Body of pancreas (tissue), 4 donors: ENCODE measurements at places on chromosomes 7 and 10. TPM values are rescaled to one million over a fixed set of nuclear protein-coding genes. Genes with fewer than 3 reads are reported as not detected.

TACR2 gene
- total RNA-seq = not detected

GATA3 gene
- total RNA-seq = 0.66 TPM

- H3K4me3 ChIP-seq = peak within 1 kb of the TSS; percentile 71
- H3K27ac ChIP-seq = peak within 1 kb of the TSS; percentile 96
- peak; percentile 97 for DNase-seq
- H3K4me1 ChIP-seq = peaks cover 31% of the 10 kb centered on the region
- no peaks in the 10 kb centered on the region for H3K27me3 ChIP-seq
- H3K36me3 ChIP-seq = no peaks in the 10 kb centered on the region
These were observed at the start of gene SHTN1 for GRCh38 chr10:117005026-117005526. SHTN1 (minus strand) TSS chr10:117005187; CDS start chr10:117005079, 108 bp downstream.

SPDYE6 gene
- total RNA-seq = not detected

OGDHL gene
- total RNA-seq = 2.6 TPM

- no peaks in the 10 kb centered on the region for H3K36me3 ChIP-seq
- no peak overlapping the region for H3K4me3 ChIP-seq
- no peak for DNase-seq
- H3K27ac ChIP-seq = no peak overlapping the region
- no peaks in the 10 kb centered on the region for H3K27me3 ChIP-seq
These were observed 59.5 kb upstream of the CUX1 start for GRCh38 chr7:101757879-101758278.

GRCh38 chr10:46287846-46288477 lies 1.2 kb downstream of the ANTXRL start:
- peaks cover 20% of the 10 kb centered on the region for H3K4me1 ChIP-seq
- DNase-seq = no peak
- H3K4me3 ChIP-seq = no peak overlapping the region
- H3K27ac ChIP-seq = no peak overlapping the region

ANKRD30A gene
- total RNA-seq = not detected

AKR1C4 gene
- total RNA-seq = not detected

CPA1 gene
- 42,834 TPM for total RNA-seq

DNA sequence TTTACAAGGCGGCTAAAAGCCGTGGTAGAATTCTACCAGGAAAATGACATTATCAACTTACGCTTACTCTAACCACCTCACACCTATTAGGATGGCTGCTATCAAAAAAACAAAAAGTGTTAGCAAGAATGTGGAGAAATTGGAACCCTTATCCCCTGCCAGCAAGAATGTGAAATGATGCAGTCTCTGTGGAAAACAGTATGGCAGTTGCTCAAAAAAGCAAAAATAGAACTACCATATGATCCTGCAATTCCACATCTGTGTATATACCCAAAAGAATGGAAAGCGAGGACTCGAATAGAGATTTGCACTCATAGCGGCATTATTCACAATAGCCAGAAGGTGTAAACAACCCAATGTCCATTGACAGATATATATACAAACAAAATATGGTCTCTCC lies 61.3 kb downstream of the KIF5B start:
- no peaks in the 10 kb centered on the region for H3K4me1 ChIP-seq
- DNase-seq = no peak
- no peak overlapping the region for H3K4me3 ChIP-seq

DNA sequence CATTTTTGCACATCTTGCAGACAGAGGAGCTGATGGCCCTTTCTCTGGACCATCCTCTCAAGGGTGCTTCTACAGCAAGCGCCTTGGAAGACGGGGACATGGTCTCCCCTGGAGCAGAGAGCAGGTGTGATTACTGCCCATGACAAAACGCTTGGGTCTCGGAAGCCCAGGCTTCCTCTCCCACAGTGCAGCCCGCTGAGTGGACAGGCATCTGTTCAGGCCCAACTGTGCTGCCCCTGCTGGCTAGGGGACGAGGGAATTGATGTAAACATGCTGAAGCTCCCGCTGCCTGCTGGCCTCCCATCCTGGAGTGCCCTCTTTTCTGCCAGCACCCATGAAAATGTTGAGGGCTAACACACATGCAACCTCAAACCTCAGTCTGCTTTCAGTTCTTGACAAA lies 14.3 kb downstream of the IL15RA start:
- H3K4me1 ChIP-seq = peaks cover 22% of the 10 kb centered on the region
- no peak overlapping the region for H3K27ac ChIP-seq
- H3K36me3 ChIP-seq = no peaks in the 10 kb centered on the region
- no peak for DNase-seq

MRLN gene
- not detected for total RNA-seq

TMEM26 gene
- not detected for total RNA-seq

GRCh38 chr7:90007001-90007654 lies 147.1 kb upstream of the STEAP1 start:
- H3K4me1 ChIP-seq = no peaks in the 10 kb centered on the region
- no peak overlapping the region for H3K27ac ChIP-seq
- no peaks in the 10 kb centered on the region for H3K27me3 ChIP-seq
- DNase-seq = no peak
- H3K36me3 ChIP-seq = no peaks in the 10 kb centered on the region

HOXA9 gene
- not detected for total RNA-seq

DNA sequence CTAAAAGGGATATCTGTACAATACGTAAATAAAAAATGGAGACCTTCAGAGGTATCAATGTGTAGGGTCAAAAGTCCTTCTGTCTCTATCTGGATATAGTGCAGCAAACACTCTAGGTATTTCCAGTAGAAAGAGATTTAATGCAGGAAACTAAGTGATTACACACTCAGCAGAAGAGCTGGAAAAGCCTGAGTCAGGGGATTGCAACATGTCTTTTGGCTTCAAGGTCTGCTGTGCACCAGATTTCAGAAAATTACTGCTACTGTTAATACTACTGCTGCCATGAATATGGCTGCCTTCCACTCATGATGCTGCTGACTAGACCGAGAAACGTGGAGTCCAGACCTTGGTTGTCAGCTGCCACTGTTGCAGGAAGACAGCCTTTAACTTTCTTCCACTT lies 94.9 kb upstream of the DLX6 start:
- no peak overlapping the region for H3K4me3 ChIP-seq
- no peaks in the 10 kb centered on the region for H3K4me1 ChIP-seq
- no peak for DNase-seq
- no peak overlapping the region for H3K27ac ChIP-seq

- no peaks in the 10 kb centered on the region for H3K36me3 ChIP-seq
- no peaks in the 10 kb centered on the region for H3K27me3 ChIP-seq
- DNase-seq = no peak
- H3K4me3 ChIP-seq = no peak overlapping the region
- H3K27ac ChIP-seq = peak overlapping the region; percentile 89
- peaks cover 5% of the 10 kb centered on the region for H3K4me1 ChIP-seq
These were observed 84.1 kb downstream of the SNX10 start for GRCh38 chr7:26375726-26376174.

DNA sequence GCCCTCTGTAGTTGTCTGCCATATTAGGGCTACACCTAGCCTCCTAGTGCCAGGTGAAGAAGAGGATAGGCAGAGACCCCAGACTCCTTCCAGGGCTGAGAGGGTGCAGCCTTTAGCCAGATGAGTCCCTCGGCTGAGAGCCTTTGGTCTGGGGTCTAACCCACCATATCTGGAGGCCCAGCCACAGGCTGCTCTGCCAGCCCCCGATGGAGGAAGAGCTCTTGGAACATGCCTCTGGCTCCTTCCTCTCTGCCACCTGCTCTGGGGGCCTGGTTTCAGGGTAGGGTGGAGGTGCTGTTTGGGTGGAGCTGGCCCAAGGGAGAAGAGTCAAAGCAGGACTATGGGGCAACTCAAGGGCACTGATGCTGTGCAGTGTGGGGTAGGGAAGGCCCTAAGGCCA lies 1.4 kb downstream of the LRRC18 start:
- H3K27ac ChIP-seq = no peak overlapping the region
- no peaks in the 10 kb centered on the region for H3K36me3 ChIP-seq
- no peak overlapping the region for H3K4me3 ChIP-seq
- no peaks in the 10 kb centered on the region for H3K27me3 ChIP-seq
- no peak for DNase-seq

KIF11 gene
- 0.26 TPM for total RNA-seq

GRCh38 chr7:33286501-33286900 lies 157.1 kb downstream of the BBS9 start:
- DNase-seq = no peak
- no peak overlapping the region for H3K4me3 ChIP-seq
- no peaks in the 10 kb centered on the region for H3K4me1 ChIP-seq
- no peaks in the 10 kb centered on the region for H3K36me3 ChIP-seq

DNA sequence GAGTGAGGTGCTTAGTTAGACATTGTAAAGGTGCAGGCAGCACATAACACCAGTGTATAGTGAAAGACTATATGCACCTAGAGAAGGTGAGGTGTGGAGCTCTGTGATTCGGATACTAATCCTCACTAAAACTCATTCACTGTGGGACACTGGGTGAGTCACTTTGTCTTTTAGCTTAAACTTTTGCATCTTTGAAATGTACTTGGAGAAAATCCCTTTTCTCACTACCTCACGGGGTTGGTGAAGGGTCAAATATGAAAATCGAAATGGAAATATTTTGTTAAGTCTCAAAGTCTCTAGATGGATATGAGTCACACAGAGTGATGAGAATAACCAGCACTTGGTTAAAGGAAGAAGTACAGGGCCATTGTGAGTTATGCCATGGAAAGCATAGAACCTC lies 38.0 kb downstream of the MDFIC start:
- no peaks in the 10 kb centered on the region for H3K36me3 ChIP-seq
- no peaks in the 10 kb centered on the region for H3K27me3 ChIP-seq
- H3K27ac ChIP-seq = no peak overlapping the region
- DNase-seq = no peak
- no peaks in the 10 kb centered on the region for H3K4me1 ChIP-seq
- H3K4me3 ChIP-seq = no peak overlapping the region

- H3K4me1 ChIP-seq = peaks cover 32% of the 10 kb centered on the region
- no peaks in the 10 kb centered on the region for H3K36me3 ChIP-seq
- H3K4me3 ChIP-seq = no peak overlapping the region
- no peaks in the 10 kb centered on the region for H3K27me3 ChIP-seq
- no peak overlapping the region for H3K27ac ChIP-seq
These were observed 1.3 kb upstream of the COMMD3 start for GRCh38 chr10:22314852-22315251.

- peak; percentile 49 for DNase-seq
- no peaks in the 10 kb centered on the region for H3K36me3 ChIP-seq
- H3K4me3 ChIP-seq = no peak overlapping the region
- no peaks in the 10 kb centered on the region for H3K27me3 ChIP-seq
These were observed 13.0 kb upstream of the DLG5 start for GRCh38 chr10:77939561-77940001.

GRCh38 chr10:44033008-44033407 lies 351.9 kb downstream of the CXCL12 start:
- no peaks in the 10 kb centered on the region for H3K27me3 ChIP-seq
- H3K4me3 ChIP-seq = no peak overlapping the region
- H3K36me3 ChIP-seq = no peaks in the 10 kb centered on the region
- H3K27ac ChIP-seq = peak overlapping the region; percentile 30
- H3K4me1 ChIP-seq = peaks cover 31% of the 10 kb centered on the region

GRCh38 chr7:50664461-50664922 lies 99.3 kb upstream of the DDC start:
- DNase-seq = no peak
- H3K4me1 ChIP-seq = peaks cover 59% of the 10 kb centered on the region
- no peak overlapping the region for H3K4me3 ChIP-seq
- no peaks in the 10 kb centered on the region for H3K27me3 ChIP-seq
- peaks cover 16% of the 10 kb centered on the region for H3K36me3 ChIP-seq
- H3K27ac ChIP-seq = no peak overlapping the region

DNA sequence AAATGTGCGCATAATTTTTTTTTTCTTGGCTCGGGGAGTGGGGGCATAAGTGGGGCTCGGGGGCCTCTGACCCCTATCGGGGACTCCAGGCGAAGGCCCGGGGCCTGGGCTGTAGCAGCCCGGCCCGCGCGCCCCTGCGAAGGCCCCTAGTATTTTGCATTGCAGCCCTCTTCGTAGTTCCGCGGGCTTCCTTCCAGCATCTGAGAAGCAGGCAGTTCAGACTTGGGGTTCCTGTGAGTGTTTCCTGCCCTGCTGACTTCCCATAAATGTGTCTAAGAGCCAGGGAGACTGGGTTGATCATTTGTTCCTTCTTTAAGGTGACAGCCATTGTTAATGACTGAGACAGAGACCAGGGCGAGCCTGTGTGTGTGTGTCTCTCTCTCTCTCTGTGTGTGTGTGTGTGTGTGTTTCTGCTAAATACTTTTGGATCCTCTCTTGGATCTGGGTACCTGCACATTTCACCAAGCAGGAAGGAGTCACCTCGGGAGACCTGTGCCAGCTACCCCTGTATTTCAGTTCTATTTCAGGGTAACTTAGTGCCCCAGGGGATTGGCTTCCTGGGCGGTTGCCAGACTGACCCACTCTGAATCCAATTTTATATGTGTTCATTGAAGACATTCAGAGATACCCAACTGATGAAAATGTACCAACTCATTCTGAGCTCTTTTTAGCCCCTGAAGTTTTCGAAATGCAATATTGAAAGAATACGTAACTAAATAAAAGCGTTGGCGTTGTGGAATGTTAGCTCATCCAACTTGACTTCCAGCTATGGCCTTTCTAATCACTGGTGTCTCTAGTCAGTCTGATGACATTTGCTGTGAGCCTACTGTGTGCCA lies 805 bp downstream of the MSRB2 start:
- DNase-seq = peak; percentile 51
- H3K4me3 ChIP-seq = peak overlapping the region; percentile 62
- H3K27ac ChIP-seq = peak overlapping the region; percentile 94
- H3K4me1 ChIP-seq = peaks cover 16% of the 10 kb centered on the region
- H3K36me3 ChIP-seq = no peaks in the 10 kb centered on the region
- H3K27me3 ChIP-seq = no peaks in the 10 kb centered on the region

GRCh38 chr7:6495597-6496262 lies 48.0 kb upstream of the DAGLB start:
- H3K27ac ChIP-seq = no peak overlapping the region
- H3K4me1 ChIP-seq = no peaks in the 10 kb centered on the region
- no peak overlapping the region for H3K4me3 ChIP-seq
- DNase-seq = no peak
- no peaks in the 10 kb centered on the region for H3K27me3 ChIP-seq

- H3K27me3 ChIP-seq = no peaks in the 10 kb centered on the region
- no peak overlapping the region for H3K4me3 ChIP-seq
- no peak for DNase-seq
- peaks cover 6% of the 10 kb centered on the region for H3K4me1 ChIP-seq
- H3K36me3 ChIP-seq = no peaks in the 10 kb centered on the region
These were observed 10.2 kb upstream of the ZFYVE27 start for GRCh38 chr10:97726636-97727178.

DNA sequence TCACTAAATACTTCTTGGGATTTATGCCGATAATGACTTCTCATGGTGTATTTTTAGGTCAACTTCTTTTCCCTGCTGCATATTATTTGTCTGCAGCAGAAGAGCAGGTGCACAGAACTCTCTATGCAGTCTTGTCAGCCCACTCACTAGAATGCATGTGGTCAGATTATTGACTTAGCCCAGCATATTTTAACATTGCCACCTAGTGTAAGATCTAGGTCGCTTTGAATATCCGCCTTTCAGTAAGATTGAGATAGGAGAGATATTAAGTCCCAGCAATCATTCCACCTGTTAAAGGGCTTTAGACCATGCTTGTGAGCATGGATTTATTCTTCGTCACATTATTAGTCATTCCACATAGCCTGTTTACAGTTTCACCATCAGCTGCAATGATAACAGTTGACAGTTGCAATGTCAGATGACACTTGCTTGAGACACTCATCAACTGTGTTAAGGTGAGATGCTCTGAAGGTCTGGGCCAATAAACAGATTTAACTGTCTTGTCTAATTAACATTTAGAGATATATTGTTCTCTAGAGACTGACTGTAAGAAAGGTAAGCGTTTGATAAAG lies 491.7 kb downstream of the ARL4A start:
- DNase-seq = no peak
- no peaks in the 10 kb centered on the region for H3K27me3 ChIP-seq
- no peak overlapping the region for H3K4me3 ChIP-seq

GRCh38 chr10:102418622-102419268 lies at the start of gene PSD:
PSD (minus strand) TSS chr10:102418785; CDS start chr10:102417038, 1,747 bp downstream.
- H3K36me3 ChIP-seq = no peaks in the 10 kb centered on the region
- no peak within 1 kb of the TSS for H3K27ac ChIP-seq
- peak within 1 kb of the TSS; percentile 1 for H3K4me3 ChIP-seq
- DNase-seq = no peak
- no peaks in the 10 kb centered on the region for H3K27me3 ChIP-seq
